Stimulated activated CD4-positive, alpha-beta T cell treated with anti-CD3 and anti-CD28 coated beads, Interleukin-1b, Interleukin-23, amount 100 ng/mL, for 24 hours (primary cell): ENCODE measurements at places on chromosomes 3 and 15.

DNA sequence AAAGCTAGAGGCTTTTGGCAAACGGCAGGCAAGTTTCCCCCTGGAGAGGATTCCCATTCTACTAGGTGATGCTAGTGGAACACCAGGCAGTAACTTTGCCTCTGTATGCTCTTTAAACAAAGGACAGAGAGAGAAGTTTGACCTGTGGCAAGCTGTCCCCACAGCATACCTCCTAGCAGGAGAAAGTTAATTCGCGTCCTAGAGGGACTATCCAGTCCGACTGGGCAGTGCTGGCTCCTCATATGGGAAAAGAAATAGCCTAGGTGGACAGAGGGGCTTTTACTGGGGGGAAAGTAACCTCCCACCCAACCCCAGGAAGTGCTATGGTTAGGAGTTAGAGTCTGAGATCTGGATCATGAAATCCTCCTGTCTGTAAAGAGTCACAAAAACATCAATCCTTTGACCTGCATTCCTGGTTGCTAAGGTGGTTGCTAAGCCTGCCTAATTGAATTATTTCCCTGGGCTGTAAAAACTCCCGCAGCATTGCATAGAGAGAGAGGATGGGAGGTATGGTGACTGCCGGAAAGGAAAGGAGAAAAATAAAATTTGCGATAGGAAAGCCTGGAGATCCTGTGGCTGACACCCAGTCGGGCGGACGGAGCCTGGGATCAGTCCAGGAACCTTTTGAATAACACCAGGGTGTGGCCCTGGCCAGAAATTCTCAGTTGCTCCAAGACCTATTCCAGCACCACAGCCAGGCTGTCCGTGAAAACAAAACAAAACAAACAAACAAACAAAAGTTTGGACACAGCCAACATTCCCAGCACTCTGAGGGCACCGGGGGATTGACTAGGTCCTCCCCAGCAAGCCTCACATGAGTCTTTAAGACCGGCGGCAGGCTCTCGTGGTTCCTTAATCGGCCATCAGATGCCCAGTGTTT lies 67.7 kb upstream of the ATP11B start:
- DNase-seq, result no peak

DNA sequence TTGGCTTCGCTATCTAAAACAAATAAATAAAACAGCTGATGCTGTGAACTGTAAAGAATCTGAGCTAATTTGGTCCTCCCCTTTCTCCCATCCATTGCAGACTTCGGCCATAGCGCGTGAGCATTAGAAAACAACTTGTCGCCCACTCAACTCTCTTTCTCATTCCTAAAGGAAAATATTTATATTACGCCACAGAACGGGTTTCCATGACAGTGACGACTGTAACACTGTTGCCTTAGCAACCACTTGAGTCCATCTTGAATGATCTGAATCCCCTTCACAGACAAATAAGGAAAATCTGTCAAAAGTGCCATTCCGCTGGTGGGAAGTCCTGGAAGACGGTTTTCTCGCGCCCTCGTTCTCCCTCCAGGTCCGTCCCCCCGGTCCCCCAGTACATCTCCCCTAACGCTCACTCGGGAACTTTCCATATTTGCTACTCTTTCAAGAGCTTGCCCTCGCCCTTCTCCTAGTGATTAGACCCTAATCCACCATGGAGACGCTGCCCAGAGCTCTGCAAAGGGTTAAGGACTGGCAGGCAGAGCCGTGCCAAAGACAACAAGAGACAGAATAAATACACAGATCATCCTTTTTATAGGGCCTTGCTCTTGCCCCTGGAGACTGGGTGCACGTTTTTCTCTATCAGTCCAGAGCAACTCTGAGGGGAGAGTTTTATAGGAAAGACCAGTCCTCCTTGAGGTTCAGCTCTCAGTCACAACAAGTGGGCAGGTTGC lies 50.5 kb downstream of the CRYGS start:
- DNase-seq, result no peak

DNA sequence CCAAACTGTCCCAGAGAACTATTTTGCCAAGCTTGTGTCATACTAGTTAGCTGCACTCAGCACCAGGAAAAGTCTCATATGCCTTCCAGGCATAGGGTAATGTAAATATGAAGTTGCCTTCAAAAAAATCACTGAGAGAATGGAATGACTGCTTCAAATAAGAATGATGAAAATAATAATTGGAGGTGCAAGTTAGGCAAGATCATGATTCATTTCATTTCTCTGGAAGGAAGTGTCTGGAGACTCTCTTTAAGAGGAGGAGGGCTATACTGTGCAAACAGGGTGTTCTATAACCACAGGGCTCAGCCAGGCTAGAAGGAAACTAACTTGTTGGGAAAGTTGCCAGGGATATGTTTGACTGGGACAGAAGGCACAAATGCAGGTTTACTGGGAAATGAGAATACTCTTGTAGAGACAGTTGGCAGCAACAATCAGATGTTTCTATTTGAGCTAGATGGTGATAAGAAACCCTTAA lies 4.3 kb downstream of the SIDT1 start:
- no peak for DNase-seq

DNA sequence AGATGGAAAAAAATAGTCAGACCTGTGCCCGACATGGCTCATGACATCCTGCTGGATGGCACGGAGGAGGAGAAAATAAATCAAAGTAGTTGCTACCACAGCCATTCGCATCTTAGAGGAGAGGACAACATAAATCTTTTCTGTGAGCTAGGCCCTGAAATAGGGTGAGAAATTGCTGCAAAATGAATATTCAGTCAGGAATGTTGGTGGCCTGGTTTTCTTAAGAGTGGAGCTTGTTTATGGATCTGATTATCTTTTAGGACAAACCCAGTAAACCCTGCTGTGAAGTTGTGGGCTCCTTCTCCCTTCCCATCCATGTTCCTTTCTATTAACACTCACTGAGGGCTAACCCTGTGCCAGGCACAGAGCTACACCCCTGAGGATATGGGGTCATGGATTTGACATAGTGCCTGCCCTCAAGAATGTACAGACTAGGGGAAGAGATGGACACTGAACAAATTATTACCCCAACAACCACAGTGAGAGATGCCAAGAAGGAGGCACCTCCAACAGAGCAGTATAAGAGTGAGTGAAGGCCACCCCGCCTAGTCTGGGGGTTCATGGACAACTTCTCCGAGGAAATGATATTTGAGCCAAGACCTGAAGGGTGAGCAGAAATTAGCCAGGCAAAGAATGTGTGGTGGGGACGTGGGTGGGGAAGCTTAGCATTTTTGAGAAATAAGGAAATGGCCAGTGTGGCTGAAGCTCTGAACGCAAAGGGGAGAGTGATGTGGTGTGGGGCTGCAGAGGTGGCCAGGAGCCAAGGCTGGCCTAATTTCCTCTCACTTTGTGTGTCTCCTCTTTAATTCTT lies 68.9 kb upstream of the ARL8B start:
- DNase-seq, result no peak

GRCh38 chr3:140439527-140439926 lies 238.3 kb upstream of the TRIM42 start:
- no peak for DNase-seq

GRCh38 chr3:152779653-152780052 lies 55.3 kb upstream of the P2RY1 start:
- DNase-seq, result no peak
